ENCODE measurements at places on chromosomes 16 and 17.

DNA sequence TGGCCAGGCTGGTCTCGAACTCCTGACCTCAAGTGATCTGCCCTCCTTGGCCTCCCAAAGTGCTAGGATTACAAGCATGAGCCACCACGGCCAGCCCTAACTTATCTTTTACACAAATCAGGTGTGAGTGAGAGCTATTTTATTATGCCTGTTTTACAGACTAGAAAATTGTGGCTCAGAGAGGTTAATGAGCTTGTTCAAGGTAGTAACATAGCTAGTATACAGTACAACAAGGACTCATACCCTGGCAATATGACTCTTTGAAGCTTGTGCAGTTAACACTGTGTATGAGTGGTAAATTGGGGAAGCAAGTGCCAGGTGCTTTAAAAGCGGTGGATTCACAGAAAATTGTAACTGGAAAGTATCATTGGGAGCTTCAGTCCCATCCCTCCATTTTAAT, 49.0 kb downstream of the YPEL2 start:
- no peak for DNase-seq

GRCh38 chr16:56115817-56116576, 75.3 kb upstream of the GNAO1 start:
- DNase-seq: no peak

- DNase-seq: no peak
Measured at GRCh38 chr16:86086471-86086870, 187.5 kb downstream of the IRF8 start.

DNA sequence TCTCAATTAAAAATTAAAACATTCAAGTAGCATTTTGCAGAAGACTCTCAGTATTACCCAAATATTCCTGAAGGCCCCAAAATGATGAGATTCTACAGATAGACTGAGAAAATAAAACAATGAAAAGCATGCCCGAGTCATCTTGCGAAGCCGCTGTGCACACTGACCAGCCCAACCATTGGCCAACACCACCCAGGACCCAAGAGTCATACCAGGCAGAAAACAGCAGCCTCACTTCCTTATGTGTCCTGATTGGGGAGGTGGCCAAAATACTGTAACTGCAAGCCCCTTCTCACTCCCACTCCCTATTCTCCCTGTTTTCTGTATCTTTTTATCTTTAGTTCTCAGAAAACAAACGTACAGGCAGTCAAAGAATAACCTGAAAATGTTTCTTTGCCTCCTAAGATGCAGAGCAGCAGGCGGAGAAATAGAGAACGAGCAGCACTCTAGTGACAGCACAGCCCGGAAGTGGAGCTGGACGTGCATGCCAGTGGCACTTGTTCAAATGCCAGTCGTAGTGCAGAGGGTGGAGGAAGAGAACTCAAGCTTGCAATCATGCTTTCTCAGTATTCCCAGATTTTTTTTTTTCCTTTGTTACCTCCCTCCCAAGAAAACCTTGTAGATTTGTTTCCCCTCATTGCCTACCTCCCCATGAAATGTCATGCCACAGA, 182.3 kb upstream of the SOX9 start:
- DNase-seq: no peak

DNA sequence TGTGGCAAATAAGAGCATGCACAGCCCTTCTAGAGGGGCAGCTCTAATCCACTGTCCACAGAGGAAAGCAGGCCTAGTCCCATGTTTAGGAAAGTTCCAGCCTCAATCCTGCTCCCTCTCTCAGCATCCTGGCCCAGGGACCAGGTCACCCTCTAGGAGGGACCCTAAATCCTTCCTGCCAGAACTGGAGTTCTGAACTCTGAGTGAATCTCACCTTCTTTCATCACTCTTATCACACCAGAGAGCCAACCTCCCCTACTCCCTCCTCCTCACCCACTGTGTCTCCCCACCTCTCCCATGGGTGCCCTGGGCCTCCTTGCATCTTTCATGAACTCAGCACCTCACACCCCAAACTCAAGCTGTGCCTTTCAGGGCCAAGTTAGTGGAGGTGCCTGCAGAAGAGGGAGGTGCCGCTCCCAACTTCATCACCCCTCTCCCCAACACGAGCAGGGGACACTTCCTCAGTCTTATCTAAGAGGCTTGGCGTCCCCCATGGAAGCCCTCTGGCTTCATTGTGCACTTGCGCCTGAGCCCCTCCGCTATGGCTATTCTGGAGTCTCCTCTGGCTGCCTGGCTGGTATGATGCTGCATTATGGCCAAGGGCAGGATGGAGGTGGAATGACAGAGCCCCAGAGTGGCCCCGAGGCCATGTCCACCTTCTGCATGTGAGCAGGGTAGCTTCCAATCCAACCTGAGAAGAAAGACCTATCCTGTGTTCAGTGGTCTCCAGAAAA, 31.7 kb downstream of the PIK3R6 start:
- DNase-seq: no peak

DNA sequence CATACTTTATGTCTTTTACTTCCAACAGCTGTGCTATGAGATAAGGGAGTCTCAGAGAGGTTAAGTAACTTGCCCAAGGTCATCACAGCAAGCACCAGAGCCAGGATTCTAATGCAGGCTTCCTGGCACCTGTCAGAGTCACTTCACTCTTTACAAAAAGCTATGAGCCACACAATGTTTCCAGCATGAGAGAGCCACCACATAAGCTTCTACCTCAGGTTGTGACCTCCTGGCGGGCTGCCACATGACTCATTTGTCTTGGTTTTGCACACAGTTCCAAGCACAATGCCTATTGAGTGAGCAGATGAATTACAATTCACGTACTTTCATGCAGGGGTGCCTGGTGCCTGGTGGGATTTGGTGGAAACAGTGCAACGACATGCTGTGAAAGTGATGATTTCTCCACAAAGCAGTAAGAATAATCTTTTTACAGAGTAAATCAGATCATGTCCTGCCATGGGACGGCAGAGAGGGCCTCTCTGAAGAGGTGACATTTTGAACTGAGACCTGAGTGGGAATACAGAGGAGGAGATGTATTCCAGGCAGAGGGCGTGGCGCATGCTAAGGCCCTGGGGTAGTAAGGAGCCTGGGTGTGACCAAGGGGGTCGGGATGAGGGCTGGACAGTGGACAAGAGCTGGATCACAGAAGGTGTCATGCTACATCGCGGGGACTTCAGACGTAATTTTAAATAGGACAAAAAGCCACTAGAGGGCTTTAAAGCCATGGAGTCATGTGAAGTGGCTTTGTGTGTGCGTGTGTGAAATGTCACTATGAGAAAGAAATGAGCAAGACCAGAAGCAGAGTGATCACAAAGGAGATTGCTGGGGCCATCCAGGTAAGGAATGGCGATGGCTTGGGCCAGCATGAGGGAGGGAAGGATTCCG, 53.4 kb downstream of the CACNG3 start:
- DNase-seq: no peak

DNA sequence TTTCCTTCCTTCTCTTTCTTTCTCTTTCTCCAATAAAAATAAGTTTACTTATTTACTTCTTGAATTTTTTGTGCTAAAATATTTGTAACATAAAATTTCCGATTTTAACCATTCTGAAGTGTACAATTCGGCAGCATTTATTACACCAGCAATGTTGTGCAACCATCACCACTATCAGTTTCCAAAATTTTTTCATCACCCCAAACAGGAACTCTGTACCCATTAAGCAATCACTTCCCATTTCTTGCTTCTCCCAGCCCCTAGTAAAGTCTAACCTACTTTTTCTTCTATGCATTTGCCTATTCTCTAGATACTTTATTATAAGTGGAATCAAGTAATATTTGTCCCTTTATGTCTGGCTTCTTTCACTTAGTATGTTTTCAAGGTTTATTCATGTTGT, 2.5 kb upstream of the HP start:
- DNase-seq: no peak

GRCh38 chr16:57519796-57520360, 16.5 kb downstream of the CCDC102A start:
- peak; percentile 80 for DNase-seq

- DNase-seq: peak; percentile 45
Measured at GRCh38 chr17:82804442-82805191, 35.2 kb downstream of the ZNF750 start.

DNA sequence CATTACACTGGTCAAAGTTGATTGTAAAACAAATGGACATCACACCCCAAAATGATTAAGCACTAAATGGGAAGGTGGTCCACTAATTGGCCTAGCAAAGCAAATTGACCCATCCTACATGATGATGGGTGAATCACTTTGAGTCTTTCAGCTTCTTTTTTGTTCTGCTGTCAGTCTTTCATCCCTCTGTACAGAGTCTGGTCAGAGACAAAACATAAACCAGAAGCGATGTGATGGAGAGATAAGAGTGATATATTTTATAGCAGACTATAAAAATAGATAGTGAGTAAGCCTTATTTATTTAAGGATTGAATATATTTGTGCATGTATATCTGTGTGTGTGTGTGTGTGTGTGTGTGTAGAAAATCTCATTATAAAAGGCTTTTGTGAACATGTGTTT, 618.4 kb upstream of the SOX9 start:
- DNase-seq: no peak

GRCh38 chr17:68674029-68674925, 73.1 kb upstream of the FAM20A start:
- DNase-seq: no peak

DNA sequence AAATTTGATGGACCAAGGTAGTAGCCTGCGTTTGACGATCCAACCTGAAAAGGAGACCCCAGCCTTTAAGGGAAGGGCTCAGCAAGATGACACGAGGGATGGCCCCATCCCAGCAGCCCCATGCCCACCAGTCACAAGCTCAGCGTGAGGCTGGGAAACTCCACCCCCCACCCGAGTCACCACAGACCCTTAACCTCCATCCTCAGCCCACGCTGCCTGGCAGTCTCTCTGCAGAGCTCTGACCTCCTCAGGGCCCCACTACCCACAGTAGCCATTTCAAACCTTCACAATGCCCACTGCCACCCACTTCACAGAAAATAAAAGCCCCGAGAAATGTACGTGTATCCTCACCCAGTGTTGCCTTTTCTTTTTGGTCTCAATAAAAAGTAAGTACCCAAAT, 18.7 kb downstream of the USP36 start:
- no peak for DNase-seq

DNA sequence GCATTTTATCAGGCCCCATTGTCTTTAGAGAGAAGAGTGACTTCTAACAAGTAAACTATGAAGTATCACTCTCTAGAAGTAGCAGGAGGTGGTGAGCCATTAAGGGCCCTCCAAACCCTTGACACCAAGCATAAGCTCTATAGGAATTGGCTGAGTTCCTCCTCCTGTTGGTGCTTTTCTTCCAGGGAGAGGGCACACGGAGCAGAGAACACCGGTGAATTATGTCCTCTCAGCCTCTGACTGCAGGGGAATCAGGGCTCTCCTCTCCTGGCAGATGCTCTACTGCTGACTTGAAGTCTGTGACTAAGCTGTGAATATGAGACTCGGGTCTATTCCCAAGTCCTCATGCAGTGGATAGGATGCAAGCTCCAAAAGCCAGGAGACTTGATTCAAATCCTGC, 32.3 kb downstream of the CHD9 start:
- no peak for DNase-seq

- DNase-seq: peak; percentile 33
Measured at GRCh38 chr17:67606471-67606870, 111.3 kb upstream of the NOL11 start.

DNA sequence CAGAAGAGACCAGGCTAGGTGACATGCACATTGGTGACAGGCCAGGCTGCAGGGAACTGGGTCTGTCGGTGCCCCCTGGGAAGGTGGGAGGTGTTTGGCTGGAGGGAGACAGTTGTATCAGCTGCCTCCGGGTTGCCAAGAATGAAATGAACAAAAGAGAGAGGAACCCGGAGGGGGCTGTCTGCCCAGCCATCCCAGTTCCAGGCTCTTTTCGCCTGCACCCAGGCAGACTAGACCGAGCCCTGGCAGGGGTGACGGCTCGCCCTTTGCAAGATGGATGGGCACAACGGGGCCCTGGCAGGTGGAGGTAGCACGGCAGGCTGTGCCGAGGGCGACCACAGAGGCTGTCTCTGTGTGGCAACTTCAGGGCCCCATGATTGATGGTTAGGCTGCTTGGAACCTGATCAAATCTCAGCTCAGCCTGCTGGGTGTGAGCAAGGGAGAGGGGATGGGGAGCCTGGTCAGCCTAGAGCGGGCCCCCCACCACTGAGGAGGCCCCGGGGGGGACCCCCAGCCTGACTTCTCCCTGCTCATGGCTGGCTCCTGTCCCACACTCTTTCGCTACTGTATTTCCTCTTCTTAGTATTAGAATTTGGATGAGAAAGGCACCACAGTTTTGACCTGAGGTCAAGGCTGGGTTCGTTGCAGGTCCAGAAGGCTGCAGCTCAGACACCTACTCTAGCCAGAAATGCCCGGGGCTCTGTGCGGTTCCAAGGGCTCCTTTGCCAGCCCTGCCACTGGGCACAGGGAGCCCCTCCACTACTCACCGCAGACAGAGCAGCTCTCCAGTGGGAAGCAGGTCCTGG, 118.9 kb upstream of the CHMP6 start:
- no peak for DNase-seq

DNA sequence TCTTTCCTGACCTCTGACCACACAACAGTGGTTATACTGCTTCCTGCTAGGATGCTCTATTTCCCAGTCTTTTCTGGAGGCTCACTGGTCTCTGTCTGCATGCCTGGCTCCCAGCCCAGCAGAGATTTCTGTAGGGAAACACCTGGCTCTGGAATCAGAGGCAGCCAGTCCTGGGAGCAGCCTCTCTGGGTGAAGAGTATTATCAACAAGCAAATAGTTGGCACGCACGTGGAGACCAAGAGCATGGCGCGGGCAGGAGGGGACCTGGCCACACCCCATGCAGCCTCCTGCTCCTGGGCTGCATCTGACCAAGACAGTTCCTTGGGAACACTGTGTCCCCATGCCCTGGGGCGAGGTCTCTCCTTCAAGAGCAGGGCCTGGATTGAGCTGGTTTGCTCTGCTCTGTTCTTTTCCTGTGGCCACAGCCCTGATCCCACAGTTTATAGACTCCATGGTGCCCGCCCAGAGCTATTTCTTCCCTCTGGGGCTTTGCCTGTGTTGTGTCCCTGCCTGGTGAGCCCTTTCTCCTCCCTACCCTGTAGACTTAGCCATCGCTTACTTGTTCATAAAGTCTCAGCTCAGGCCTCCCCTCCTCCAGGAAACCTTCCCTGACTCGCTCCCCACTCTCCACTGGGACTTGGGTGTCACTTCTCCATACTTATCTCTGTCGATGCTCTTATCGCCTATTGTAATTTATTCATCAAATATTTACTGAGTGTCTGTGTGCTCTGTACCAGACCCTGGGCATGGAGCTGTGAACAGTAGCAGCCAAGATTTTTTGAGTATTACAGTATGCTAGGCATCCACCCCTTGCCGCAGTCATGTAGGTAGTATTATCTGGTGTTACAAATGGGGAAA, 60.6 kb downstream of the SCNN1B start:
- DNase-seq: no peak

GRCh38 chr17:47934856-47935255, 6.5 kb upstream of the PNPO start:
- no peak for DNase-seq

DNA sequence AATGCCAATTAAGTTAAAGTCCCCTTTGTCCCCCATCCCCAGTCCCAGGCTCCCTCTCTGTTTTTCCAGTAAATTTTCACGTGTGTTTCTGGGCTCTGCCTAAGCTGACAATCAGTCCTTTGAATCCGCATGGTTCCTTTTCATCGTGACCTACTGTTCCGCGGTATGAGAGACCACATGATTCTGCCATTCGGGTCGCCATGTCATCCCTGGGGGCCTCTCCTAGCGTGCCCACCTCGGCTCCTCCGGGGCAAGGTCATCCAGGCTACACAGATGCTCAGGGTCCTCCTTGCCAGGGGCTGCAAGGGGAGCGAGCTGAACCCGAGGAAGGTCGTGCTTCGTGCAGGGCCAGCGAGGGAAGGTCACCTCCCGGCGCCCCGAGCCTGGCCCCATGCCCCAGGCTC, 157.6 kb downstream of the RAB11FIP4 start:
- no peak for DNase-seq

GRCh38 chr16:56265184-56265583, 73.9 kb downstream of the GNAO1 start:
- no peak for DNase-seq

- no peak for DNase-seq
Measured at GRCh38 chr17:30226878-30227277, 8.6 kb downstream of the SLC6A4 start.

Data from dorsolateral prefrontal cortex (tissue), 122 donors.